ENCODE measurements at places on chromosomes 11 and 22.

- no peak for DNase-seq
Measured at GRCh38 chr11:83625336-83625735, 339.2 kb upstream of the CCDC90B start.

DNA sequence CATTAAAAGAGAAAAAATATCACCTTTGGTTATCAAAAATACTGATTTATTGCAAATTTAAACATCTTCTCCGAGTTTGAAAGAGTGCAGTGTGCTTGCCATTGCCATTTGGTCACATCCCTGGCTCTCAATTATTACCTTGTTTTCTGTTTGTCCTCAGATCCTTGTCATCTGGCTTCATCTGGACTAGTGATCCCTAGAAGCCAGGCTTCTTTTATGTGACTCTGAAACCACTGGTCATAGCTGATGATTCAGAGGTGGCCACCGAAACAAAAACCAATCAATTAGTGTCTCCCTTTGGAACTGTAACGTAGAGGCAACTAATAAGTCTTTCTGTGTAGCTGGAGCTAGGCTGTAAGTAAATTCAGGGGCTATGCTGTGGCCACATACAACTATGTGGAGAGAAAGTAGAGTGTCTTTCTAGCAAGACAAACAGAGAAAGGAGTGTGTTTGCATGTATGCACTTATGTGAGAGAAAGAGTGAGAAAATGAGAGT, 237.9 kb downstream of the LUZP2 start:
- no peak for DNase-seq

DNA sequence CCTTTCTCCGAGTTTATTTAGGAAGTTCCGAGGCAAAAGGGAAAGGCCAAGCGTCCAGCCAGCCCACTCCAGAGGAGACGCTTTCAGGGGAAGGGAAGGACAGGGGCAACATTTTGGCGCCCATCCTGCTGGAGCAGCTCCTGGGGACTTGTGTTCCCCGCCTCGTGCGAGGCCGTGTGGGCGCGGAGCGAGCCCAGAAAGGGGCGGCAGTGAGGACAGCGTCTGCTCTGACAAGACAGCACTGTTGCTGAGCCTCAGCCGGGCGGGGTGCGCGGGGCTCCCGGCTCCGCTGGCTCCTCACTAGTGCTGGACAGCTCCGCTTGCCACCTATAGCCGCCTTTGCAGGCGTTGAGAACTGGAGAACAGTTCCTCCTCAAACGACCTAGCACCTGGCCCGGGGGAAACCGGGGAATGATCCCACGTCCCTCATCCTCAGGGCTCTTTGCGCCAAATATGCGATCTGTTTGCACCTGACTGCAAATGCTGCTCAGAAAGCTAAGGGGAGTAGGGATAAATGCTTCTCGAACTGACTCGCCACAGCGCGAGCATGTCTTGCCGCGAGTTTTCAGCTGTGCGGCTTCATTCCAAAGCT, 722 bp upstream of the GUCY1A2 start:
- peak; percentile 59 for DNase-seq

- DNase-seq = no peak
Measured at GRCh38 chr11:489610-490185, 17.3 kb downstream of the RNH1 start.

DNA sequence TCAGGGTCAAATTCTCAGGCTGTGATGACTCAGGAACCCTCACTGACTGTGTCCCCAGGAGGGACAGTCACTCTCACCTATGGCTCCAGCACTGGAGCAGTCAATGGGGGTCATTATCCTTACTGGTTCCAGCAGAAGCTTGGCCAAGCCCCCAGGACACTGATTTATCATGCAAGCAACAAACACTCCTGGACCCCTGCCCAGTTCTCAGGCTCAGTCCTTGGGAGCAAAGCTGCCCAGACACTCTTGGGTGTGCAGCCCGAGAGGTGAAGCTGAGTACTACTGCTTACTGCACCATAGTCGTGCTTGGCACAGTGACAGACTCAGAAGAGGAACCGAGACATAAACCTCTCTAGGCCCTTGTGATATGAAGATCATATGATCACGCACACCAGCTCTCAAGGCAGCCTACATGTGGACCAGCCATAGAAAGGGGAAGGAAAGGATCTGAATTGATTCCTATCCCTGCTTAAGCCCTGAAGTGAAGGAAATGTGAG, 58.2 kb downstream of the ZNF280B start:
- no peak for DNase-seq

- no peak for DNase-seq
Measured at GRCh38 chr11:131581046-131581445, 210.6 kb downstream of the NTM start.

DNA sequence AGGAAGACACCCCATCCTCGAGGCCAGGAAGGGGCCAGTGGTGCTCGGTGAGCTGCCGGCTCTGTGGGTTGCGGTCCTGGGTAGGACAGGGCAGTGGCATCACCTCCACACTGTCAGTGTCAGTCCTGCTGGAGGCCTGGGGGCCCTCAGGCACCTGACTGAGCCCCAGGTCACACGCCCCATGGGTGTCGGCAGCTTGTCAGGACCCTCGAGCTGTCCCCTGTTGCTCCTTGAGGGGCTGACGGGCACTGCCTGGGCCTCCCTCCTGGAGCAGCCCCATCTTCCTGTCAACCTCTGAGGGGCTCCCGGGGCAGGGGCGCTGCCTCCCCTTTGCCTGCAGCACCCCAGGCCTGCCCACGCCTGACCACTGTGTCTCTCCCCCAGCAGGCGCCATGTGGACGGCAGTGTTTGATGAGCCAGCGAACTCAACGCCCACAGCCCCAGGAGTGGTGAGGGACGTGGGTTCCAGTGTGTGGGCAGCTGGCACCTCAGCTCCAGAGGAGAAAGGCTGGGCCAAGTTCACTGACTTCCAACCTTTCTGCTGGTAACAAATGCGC, 35.4 kb downstream of the SBF1 start:
- no peak for DNase-seq

- DNase-seq = no peak
Measured at GRCh38 chr11:12792590-12792989, 118.4 kb downstream of the TEAD1 start.

DNA sequence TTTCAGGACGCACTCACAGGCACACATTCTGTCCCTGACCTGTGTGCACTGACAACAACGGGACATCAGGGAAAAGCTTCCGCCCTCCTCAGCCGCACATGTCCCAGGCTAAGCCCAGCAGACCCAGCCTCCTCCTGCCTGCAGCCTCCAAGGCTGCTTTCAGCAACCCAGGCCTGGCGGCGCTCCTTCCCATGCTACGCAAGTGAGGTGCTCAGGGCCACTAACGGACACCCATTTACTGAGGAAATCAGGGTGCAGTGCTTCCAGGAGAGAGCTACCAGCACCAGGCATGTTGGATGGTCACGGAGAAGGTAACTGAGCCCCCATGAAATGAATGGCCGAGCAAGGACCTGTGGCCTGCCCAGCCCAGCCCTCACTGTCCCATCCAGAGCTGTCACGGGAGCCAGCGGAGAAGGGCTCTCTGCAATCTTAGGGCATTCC, 6.9 kb downstream of the MOB2 start:
- DNase-seq = no peak

GRCh38 chr11:61776561-61777075, 15.8 kb downstream of the TMEM258 start:
- peak; percentile 4 for DNase-seq

DNA sequence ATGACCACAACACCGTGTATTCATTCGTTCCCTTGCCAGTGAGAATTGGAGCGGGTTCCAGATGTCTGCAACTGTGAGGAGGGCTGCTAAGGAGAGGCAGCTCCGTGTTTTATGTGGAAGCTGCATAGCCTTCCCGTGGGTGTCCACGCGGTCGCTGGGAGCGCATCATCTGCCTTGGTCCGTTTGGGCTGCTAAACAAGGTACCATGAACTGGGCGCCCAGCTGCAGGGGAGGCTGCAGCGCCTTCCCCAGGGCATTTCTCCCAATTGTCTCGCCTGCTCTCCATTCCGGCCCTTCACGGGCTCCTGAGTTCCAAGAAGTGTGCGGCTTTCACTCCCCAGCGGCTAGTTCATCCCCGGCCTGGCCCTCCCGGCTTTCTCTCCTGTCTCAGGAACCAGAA, 1446.4 kb downstream of the TBC1D22A start:
- DNase-seq = no peak

GRCh38 chr11:111762526-111762925, 3.7 kb downstream of the PPP2R1B start:
- DNase-seq = no peak

DNA sequence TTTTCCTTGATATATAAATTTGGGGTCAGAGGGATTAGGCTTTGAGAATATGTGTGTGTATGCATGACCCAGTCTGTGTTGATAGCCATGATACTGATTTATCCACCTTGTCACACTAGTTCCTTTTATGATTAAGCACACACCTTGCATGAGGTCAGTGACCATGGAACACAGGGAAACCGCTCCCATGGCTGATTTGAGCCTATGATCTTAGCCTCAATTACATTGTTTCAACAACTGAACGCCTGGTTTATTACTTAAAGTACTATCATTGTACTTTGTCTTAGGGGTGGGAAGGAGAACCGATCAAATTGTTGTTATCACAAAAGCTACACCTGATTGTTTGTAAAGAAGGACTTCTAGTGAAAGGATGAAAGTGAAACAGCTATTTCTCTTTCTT, 70.7 kb downstream of the ARFGAP2 start:
- no peak for DNase-seq

DNA sequence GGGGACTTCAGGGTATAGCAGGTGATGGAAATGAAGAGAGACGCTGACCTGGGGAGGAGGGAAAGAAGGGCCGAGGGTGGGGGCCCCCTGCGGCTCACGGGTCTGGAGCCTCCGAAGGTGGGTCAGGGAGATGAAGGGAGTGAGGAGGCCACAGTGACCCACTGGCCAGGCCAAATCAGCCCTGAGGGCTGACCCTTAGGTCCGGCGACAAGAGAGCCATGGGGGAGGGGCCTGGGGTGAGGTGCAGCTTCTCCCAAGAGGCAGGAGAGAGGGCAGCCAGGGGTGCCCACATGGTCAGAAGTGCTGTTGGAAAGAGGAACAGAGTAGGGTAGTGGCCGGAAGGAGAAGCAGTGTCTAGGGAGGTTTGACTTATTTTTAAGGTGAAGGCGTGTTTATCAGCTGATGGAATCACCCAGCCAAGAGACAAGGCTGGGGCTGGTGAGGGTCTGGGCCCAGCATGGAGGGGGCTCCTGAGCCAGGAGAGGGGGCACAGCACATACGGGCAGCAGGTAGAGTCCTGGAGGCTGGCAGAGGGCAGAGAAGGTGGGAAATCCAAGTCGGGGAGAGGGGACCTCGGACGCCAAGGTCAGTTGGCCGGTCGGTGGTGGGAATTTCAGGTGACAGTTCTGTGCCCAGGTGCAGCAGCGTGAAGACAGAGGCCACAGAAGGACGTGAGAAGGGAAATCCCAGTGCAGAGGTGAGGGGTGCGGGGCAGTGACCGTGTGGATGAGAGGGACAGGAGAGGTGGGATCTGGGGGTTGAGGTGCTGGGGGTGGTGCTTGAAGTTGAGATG, 49.0 kb downstream of the LINC01488 start:
- DNase-seq = no peak

DNA sequence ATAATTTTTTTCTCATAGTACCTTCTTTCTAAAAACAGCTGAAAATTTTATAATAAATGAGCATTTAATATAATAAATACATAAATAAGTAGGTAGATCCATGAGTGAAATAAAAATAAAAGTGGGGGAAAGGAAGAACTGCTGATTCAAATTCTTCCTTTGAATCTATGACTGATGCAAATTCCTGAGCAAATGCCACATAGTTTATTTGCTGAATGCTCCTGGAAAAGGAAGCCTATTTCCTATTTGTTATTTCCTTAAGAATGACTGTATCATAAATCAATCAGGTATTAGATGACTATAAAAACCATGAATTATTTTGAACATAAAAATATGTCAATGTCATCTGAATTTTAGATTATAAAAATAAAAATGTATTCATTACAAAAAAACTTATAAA, 16.6 kb downstream of the BTBD10 start:
- DNase-seq = no peak

DNA sequence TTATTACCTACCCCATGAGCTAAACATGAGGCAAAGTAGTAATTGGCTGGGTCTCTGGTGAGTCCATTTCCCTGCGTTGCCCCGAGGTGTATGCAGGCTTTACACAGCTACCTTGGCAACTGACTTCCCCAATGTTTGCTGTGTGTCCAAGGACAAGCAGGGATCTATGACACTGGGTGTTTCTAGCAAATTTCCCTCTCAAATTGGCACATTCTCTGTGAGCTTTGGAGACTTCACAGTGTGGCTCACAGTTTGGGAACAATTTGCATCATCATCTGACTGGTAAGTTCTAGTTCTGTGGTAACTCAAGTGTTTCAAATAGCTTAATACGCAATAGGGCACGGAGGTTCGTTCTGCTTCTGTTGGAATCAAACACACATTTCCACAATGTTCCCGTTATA, 12.5 kb downstream of the NNMT start:
- no peak for DNase-seq

DNA sequence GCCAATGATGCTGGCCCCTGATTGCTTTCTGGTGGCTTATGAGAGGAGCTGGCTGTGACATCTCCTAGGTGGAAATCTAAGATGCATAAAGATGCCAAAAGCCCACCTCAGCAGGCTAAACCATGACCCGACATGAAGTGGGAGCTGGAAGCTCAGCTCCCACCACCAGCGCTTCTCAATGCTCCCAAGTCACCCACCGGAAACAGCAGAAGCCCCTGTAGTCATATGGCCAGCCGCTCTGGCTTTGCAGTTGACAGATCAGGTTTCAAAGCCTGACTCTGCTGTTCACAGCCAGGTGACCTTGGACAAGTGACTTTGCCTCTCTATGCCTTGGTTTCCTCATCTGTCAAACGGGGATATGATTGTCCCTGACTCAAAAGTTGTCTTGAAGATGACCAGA, 29.1 kb upstream of the ANO1 start:
- DNase-seq = no peak

GRCh38 chr11:46724088-46724487, 5.1 kb downstream of the F2 start:
- DNase-seq = no peak

- DNase-seq = peak; percentile 45
Measured at GRCh38 chr11:702462-703461, 3.3 kb upstream of the EPS8L2 start.

DNA sequence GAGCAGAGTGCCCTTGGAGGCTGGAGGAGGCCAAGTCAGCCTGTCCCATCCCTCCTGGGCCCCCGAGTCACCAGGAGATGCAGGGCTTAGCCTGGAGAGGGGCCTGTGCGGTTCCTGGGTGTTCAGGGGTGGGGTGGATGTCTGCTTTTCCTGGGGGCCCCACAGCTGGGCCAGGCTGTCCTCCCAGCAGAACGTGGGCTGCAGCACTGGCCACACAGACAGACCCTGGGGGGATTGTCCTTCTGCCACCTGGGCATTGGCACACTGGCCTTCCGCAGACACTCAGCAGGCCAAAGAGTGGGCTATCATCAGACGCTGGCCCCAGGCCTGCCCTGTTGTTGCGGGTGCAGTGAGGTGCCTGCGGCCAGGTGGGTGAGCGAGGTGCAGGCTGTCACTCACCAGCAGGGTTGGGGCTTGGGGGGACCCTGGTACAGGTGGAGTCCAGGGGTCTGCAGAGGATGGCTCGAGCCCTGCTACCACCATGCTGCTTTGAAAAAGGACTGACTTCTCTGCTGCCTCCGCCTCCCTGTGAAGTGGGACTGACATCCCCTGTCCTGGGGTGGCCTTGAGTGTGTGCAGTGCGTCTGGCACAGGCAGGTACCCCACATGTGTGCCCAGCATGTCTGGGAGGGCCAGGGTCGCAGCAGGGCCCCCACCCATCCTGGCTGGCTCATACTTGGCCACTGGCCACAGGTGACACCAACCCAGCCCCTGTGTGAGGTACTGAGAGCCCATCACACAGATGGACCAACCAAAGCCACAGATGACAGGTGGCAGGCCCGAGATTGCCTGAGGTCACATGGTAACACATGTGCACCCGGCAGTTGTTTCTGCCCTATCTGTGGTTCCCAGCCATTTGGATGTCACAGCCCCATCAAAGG, 39.0 kb upstream of the KCNQ1OT1 start:
- DNase-seq = no peak

GRCh38 chr11:102810950-102811660, 13.1 kb upstream of the MMP1 start:
- DNase-seq = peak; percentile 26

Measured in NCI-H510A treated with DMSO at 0.1 percent for 48 hours (cell line).